ENCODE measurements at places on chromosomes 13 and 19.
A peak's percentile ranks its signal among the peaks of the same experiment; 100 is the strongest.

GRCh38 chr19:1177322-1178114, 3.5 kb upstream of the SBNO2 start:
- peak; percentile 13 for DNase-seq

DNA sequence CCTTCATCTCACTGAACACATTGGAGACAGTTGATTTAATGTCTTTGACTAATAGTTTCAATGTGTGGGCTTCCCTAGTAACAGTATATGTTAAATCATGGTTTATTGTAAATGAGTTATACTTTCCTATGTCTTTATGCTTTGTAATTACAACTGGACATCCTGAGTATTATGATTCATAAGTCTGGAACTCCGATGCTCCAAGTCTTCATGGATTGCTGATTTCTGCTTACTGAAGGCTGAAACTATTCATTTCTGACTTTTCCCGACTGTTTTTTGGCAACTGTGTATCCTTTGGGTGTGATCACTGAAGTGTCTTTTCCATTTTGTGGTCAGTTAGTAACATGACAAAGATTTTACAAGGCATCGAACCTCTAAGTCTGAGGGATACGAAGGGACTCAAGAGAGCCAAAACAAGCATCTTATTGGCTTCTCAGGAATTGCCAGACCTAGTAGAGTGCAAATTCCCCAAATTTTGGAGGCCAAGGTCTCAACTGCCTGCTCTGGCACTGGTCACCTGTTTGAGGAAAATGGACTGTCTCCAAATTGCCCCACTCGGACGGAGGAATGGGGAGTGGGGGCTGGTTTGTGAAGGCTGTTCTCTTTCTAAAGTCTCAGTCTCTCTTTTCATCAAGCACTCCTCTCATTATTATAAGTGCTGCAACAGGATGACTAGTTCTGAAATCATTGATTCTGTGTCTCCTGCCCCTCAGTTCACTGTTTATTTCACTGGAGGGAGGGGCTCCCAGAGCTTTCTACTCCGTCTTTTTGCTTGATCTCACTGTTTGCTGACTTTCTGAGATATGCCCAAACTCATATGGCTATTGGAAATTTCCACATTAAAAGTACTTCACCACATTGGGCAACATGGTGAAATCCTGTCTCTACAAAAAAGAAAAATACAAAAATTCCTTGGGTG, 20.2 kb upstream of the CD70 start:
- DNase-seq: no peak

- peak; percentile 72 for DNase-seq
These were observed 704.4 kb upstream of the PCDH20 start for GRCh38 chr13:62119739-62120700.

- no peak for DNase-seq
These were observed 22.0 kb downstream of the MISP start for GRCh38 chr19:772730-773436.

- DNase-seq: peak; percentile 6
These were observed 829 bp downstream of the B3GLCT start for GRCh38 chr13:31200637-31200971.

GRCh38 chr13:101144808-101145419, 271.4 kb downstream of the NALCN start:
- peak; percentile 74 for DNase-seq

DNA sequence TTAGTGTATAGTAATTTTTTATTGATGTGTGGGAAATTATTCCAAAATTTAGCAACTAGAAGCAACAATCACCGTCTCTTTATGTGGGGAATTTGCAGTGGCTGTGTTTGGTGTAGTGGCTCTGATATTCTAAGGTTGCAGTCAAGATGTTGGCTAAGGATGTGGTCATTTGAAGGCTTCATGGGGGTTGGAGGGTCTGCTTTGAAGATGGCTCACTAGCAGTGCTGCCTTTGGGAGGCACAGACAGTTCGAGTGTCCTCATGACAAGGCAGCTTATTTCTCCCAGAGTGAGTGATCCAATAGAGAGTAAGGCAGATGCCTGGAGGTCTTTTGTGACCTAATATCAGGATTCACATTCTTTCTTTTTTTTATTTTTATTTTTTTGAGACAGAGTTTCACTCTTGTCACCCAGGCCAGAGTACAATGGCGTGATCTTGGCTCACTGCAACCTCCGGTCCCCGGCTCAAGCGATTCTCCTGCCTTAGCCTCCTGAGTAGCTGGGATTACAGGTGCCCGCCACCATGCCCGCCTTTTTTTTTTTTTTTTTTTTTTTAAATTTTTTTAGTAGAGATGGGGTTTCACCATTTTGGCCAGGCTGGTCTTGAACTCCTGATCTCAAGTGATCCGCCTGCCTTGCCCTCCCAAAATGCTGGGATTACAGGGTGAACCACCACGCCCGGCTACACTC, 8.7 kb downstream of the GPI start:
- DNase-seq: no peak

DNA sequence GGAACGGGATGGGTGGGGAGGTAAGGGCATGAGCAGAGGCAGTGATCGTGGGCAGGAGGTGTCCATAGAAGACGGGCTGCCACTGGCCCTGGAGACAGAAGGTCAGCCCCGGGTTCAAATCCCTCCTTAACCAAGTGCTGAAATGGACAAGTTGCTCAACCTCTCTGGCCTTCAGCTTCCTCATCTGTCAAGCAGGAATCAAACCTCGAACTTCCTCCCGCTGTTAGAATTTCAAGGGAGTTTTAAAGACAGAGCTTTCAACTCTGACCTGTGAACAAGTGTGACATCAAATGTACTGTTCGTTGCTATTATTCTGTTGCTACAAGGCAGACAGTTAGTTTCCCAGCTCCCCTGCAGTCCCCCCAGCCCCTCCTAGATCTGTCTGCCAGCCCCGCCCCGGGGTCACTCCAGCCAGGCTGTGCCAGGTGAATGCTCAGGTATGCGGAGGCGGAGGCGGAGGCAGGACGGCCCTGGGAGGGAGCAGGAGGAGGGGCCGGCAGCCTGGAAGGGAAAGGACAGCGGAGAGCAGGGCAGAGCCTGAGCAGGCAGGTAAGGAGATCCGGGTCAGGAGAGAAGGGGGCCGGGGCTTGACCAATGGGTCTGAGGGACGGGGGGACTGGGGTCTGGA, at the start of gene EPS8L1:
TSS of gene EPS8L1 (plus strand) at position 499 of the 628 bp plus-strand sequence. CDS start 576 bp downstream, outside the sequence.
- DNase-seq: peak; percentile 49

GRCh38 chr13:35159041-35159440, 217.0 kb downstream of the NBEA start:
- no peak for DNase-seq

- no peak for DNase-seq
These were observed 1.4 kb upstream of the VSTM2B start for GRCh38 chr19:29524201-29524911.

DNA sequence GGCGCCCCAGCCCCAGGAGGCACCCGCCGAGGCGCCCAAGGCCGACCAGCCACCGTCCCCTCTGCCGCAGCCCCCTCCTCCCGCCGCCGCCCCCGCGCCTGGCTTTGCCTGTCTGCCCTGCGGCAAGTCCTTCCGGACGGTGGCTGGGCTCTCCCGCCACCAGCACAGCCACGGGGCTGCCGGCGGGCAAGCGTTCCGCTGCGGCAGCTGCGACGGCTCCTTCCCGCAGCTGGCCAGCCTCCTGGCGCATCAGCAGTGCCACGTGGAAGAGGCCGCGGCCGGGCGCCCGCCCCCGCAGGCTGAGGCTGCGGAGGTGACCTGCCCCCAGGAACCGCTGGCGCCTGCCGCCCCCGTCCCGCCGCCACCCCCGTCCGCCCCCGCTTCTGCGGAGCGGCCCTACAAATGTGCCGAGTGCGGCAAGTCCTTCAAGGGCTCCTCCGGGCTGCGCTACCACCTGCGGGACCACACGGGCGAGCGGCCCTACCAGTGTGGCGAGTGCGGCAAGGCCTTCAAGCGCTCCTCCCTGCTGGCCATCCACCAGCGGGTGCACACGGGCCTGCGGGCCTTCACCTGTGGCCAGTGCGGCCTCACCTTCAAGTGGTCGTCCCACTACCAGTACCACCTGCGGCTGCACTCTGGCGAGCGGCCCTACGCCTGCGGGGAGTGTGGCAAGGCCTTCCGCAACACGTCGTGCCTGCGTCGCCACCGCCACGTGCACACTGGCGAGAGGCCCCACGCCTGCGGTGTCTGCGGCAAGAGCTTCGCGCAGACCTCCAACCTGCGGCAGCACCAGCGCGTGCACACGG, 2.6 kb upstream of the NAT14 start:
- no peak for DNase-seq

DNA sequence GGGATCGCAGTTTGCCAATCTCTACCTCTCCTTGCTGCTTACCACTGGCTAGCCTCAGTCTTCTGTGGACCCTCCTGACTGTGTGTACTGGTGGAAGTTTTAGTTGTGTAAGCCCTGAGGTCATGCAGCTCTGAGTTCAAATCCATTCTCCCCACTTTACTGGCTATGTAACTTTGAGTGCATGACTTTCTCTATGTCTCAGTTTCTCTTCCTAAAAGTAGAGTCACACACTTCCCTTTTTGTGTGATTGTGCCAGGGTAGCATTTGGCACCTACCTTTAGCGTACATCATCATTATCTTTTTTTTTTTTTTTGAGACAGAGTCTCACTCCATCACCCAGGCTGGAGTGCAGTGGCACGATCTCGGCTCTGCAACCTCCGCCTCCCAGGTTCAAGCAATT, 70.3 kb downstream of the MAP4K1 start:
- DNase-seq: no peak

GRCh38 chr19:49422407-49423070, 702 bp downstream of the PTH2 start:
- DNase-seq: no peak

DNA sequence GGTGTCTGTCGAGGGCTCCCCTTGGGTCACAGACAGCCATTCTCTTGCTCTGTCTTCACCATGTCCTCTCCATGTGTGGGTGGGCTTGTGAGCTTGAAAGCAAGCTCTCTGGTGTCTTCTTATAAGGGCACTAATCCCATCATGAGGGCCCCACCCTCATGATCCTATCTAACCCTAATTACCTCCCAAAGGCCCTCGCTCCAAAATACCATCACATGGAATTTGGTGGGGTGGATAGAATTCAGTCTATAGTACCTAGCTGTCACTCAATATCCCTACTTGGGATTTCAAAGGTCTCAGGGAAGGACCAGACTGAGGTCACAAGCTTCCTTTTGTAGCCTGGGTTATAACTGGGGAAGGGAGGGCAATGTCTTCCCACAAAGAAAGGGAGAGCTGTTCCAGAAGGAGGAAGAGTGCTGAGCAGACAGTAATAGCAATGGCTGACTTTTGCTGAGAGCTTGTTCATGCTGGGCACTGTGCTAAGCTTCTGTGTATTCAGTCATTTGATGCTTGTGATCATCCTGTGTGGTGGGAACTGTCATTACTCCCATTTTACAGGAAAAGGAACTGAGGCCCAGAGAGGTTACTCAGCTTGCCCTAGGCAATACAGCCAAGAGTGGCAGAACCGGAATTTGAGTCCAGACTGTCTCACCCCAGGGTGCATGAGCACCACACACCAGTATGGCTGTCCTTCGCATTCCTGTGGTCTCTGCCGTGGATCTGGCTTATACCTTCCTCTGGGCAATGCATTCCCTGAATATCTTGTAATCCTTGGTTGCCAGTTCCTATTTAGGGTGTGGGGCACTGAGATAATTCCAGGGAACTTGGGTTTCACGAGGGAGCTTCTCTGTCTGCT, 8.2 kb downstream of the FXYD5 start:
- DNase-seq: no peak

DNA sequence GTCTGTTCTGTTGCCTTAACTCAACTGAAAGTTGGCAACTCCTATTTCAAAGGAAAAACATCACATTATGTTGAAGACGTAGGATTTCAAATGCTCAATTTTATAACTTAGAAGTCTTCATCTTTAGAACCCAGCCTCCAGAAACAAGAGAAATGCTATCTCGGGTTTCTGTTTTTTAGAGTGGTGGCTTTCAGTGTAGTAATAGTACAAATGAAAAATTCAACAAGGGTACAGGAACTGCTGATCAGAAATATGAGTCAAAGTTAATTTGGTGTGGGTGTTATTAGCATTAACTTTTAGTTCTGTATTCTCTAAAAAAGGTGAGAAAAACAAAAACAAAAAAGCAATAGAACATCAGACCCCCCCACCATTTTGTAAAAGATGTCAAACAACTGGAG, 56.6 kb upstream of the FLT1 start:
- DNase-seq: no peak

DNA sequence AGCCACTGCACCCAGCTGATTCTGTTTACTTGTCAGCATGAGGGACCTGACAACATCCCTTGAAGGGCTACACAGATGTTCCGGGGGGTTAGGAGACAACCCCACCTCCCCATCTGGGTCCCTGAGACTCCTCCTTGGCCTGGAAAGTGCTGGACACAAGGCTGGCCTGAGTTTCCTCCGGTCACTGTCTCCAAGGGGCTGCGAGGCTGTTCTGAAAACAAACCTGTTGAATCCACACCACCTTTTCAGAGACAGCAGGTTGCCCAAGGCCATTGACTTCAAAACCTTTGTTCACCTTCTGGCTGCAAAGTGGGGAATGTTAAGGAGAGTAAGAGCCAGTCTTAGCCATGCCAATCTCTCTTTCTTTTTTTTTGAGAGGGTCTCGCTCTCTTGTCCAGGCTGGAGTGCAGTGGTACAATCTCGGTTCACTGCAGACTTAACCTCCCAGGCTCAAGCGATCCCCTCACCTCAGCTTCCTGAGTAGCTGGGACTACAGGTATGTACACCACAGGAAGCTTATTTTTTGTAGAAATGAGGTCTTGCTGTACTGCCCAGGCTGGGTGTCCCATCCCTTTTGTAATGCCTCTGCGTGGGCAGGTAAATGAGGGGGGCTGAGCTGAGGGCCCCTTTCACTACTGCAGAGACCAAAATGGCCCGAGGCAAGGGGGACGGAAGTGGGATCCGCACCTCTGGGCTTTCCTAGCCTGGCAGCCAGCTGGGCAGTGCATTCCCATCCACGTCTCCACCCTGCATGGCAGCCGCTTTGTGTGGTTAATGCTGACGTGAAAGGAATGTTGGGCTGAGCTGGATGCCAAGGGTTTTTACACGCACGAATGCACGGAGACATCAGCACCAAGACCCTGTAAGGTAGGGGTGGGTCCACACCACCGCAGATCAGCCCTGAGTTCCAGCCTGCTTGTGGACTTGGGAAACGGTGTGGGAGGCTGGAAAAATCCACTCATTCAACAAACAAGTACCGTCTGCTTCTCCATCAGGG, 1.9 kb upstream of the ZNF628 start:
- no peak for DNase-seq

- DNase-seq: no peak
These were observed 10.1 kb downstream of the OPA3 start for GRCh38 chr19:45574526-45574925.

DNA sequence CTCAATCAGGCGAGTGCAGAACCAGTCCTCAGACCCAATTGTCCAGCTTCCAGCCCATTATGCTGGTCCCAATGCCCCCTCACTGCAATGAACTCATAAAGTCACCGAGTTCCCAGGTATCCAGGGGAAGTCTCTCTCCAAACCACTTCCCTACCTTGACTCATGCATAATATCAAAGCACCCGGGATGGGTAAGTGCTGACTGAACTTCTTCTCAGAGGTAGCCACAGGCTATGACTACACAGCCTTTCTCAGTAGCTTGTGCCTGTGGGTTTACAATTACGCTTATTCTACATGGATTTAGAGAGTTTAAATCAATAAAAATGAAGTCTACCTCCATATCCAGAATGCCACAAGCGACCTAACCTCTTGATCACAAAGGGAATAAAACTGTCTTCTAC, 1.7 kb upstream of the C13orf42 start:
- no peak for DNase-seq

GRCh38 chr13:42494157-42494556, 79.8 kb upstream of the TNFSF11 start:
- no peak for DNase-seq
